Activated CD4-positive, alpha-beta T cell treated with anti-CD3 and anti-CD28 coated beads, Interleukin-2, amount 50 U/mL, for 4 hours (primary cell): ENCODE measurements at places on chromosomes 16 and 17.

DNA sequence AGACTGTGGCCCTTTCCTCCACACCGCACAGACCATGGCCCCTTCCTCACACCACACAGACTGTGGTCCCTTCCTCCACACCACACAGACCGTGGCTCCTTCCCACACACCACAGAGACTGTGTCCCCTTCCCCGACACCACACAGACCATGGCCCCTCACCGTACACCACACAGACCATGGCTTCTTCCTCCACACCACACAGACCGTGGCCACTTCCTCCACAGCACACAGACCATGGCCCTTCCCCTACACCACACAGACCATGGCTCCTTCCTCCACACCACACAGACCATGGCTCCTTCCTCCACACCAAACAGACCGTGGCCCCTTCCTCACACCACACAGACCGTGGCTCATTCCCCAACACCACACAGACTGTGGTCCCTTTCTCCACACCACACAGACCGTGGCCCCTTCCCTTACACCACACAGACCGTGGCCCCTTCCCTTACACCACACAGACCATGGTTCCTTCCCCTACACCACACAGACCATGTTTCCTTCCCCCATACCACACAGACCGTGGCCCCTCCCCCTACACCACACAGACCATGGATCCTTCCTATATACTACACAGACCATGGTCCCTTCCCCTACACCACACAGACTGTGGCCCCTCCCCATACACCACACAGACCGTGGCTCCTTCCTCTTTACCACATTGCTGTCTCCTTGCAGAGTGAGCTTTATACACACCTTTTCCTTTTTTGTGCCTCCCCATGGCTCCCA, 297.5 kb upstream of the FOXF1 start:
- DNase-seq: no peak

DNA sequence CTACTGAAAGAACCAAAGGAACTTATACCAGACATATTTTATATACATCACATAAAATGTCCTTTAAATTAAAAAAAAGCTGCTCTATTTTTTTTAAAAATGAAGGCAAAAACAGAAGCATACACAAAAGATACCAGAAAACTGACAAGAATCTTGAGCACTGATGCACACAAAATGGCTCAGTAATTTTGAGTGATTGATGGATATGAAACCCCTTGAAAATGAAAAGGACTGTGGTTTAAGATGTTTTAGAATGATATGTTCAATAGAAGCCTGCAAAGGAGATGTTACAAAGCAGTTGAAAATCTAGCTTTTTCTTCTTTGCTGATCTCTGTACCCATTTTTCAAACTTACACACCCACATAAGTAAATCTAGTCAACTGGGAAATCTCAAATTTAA, 2.7 kb downstream of the C16orf87 start:
- DNase-seq: no peak

DNA sequence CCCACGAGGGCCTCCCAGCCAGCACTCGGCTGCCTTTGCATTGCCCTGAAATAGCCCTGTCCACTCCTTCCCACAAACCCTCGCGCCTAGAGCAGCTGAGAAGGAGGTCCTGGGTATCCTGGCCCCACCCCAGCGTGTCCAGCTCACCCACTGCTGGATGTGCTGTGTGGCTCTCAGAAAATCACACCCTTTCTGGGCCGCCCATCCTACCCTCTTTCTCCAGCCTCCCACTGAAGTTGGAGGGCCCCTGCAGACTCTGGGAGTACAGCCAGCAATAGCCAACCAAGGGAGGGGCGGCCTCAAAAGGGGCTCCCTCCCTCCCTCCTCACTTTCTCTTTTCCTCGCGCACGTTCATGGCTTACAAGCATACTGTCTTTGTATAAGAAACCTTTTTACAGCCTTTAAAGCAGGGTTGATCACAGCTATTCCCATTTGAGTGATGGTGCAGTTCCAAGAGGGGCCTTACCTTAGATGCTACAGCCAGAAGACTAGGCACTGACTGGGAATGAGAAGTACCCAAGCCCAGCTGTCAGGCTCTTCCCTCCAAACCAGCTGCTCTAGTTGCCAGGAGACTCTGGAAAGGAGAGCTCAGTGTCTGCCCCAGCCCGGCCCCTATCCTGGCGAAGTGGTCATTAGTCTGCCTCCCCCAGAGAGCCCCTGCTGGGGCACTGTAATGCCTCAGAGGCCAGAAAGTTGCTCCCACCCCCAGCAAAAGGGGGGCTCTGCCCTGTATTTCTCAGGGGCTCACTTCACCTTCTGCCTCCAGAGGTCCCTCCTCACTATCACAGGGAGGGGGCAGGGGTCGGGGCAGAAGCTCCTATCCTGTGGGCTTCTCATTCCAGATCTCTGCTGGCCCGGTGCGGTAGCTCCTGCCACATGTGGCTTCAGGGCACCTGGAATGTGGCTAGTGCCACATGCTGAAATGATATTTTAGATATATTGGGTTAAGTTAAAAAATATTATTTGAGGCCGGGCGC, 38.1 kb downstream of the DCAKD start:
- no peak for DNase-seq

GRCh38 chr16:56268799-56269198, 77.5 kb downstream of the GNAO1 start:
- no peak for DNase-seq

DNA sequence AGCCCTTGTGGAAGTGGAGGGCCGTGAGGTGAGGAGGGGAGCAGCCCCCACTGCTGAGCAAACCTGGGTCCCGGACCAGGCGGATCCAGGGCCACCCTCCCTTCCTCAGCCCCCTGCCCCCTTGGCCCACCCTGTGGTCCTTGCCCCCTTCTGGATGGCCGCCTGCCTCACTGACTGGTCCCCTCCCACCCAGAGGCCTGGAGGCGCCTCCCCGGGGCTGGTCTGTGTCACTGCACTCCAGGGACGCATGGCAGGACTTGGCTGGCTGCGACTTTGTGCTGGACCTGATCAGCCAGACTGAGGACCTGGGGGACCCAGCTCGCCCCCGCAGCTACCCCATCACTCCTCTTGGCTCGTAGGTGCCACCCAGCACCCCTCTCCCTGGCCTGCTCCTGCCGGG, 19.2 kb upstream of the SMIM5 start:
- DNase-seq: no peak

GRCh38 chr17:35627417-35627816, 40.3 kb downstream of the AP2B1 start:
- no peak for DNase-seq

DNA sequence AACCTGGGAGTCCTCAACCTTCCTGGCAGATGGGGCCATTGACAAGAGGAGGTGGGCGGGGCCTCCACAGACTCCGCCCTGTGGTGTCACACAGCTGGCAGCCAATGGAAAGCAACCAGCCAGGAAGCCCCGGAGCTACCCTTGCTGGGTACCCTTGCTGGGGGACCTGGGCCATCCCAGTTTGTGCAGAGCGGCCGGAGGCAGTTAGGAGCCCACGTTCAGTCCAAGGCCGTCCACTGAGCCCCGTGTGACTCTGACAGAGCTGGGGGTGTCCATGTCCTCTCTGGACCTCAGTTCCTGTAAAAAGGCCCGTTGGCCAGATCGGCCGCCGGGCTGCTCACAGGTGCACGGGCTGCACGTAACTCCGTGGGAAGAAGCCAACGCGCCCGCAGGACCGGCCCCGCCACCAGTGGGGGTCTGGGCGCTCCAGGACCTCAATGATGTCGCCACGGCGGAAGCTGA, 17.1 kb upstream of the FAM83G start:
- peak; percentile 34 for DNase-seq

DNA sequence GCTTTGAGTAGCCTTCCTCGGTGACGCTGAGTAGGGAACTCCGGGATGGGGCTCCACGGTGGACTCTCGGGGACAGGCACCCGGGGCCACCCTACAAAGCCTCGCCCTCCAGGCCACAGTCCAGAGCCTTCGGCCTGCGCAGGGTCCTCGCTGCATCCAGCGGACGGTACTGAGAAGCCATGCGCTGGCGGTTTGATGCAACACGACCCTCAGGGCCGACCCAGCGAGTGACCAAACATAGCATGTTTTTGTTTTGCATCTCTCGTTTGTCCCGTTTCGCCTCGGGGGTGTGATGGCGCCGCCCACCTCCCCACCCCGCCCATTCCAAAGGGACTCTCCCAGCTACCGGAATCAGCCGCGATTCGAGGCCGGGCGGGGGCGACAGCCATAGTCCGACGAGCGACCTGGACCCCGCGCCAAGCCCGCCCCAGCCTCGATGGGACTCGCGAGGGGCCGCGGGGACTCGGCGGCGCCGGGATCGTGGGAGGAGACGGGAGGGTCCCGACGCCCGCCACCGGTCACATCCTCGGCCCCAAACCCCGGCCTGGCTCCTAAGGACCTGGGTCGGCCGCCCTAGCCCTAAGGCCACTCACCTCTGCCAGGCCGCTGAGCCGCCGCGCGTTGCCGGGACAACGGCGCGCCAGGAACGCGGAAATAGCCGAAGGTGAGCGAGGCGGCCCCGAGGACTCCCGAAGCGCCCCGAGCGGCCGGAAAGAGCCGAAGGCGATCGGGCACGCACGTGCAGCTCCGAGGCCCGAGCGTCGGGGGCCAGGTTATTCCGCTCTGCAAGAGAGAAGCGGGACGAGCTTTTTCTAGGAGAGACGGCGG, 1.6 kb downstream of the IFT140 start:
- DNase-seq: peak; percentile 87

- no peak for DNase-seq
Measured at GRCh38 chr16:57349212-57350031, 9.2 kb upstream of the CCL22 start.

GRCh38 chr16:30032083-30032819, 1.2 kb upstream of the TLCD3B start:
- DNase-seq: peak; percentile 58

DNA sequence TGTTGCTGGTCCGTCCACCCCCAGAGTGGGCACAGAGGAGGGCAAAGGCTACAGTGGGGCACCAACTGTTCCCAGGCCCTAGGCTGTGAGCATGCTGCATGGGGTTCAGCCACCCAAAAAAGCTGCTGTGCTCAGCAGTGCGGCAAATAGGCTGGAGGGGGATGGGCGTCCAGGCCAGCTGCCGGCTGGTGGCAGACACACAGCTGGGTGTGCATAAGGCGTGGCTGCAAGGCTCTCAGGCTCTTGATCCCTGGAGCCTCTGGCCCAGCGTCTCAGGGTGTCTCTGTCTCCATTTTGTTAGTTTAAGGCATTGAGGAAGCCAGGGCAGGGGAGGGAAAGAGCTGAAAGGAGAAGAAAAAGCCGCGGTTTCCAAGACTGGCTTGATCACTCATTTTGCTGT, 8.8 kb downstream of the RPL19 start:
- DNase-seq: no peak

DNA sequence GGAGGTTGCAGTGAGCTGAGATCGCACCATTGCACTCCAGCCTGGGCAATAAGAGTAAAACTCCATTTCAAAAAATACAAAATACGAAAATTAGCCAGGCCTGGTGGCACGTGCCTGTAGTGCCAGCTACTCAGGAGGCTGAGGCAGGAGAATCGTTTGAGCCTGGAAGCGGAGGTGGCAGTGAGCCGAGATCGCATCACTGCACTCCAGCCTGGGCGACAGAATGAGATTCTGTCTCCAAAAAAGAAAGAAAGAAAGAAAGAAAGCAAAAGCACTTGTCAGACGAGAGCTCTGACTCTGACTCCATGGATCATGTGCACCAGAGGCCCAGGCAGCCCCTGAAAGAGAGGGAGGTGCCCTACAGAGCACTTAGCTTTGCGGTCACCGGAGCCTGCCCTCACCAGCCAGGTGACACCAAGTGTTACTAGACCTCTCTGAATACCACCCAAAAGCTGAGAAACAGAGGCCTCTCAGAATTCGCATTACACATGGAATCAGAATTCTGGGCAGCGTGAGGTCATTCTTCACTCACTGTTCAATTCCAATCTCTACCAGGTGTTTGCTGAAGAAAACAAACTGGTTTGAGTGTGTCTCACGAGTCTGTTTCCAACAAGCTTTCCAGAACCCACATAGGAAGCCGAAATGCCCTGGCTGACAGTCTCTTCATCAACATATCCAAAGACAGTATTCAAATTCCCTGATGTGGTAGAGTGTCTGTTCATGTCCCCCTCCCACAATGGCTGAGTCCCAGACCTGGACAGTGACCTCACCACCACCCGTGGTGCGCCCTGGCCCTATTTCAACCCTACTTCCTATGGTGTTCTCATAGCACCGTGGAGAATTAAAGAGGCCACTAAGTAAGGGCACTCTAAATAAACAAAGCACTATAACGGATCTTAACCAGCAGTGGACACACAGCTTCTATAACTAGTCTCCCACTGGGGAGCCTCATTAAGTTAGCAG, 1.5 kb downstream of the FLCN start:
- DNase-seq: no peak

DNA sequence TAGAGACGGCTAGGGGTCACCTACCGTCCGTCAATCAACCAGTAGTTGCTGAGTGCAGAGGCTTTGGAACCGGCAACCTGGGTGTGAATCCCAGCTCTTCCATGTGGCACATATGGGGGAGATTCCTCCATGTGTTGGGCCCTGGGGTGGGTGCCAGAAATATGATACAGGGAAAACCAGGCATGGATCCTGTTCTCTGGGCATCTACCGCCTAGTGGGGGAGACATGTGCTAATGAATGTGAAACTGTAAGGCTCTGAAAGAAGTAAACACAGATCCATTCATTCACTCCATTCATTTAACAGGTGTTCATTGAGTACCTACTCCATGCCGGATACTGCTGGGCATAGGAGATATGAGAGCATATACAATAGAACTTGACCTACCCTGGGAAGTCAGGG, 39.5 kb upstream of the SDK2 start:
- no peak for DNase-seq

- no peak for DNase-seq
Measured at GRCh38 chr16:1902547-1903219, 15.5 kb downstream of the HS3ST6 start.

DNA sequence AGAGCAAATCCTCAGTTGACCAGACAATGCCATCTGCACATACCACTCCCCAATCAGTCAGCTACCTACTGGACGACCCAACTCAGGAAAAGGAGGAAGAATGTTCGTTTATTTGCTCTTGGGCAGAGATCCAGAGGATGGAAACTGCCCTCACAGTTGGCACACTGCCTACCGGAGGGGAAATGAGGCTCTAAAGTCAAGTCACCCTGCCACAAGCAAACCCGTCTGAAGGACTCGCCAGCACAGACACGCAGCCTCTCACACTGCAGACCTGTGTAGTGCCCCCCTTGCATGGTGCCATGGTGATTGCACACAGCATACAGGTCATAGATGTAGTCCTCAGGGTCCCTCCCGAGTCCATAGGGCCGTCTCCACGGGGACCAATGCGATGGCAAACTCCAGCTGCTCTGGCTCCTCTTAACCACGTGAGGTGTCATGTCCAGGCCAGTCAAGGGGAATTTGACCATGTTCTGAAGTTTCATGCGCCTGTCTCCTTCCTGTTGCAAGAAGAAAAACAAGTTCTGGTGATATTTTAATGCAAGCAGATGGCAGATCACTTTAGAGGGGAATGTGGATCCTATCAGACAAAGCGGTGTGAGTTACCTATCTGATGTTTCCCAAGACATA, 69.5 kb downstream of the USP31 start:
- DNase-seq: no peak

DNA sequence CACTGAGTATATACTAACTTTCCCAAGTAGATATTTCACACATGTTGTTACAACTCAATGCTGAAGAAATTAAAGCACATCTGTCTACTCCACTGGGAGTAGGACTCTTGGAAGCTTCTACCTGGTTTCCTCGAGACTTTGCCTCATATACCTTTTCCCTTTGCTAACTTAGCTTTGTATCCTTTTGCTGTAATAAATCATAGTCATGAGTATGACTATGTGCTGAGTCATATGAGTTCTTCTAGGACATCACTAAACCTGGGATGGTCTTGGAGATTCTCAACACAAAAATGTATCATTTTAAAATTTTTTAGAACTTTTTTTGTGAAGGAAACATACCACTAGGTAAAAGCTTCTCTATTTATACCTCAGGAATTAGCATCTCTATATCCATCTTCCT, 39.8 kb downstream of the ABCA5 start:
- DNase-seq: no peak
